ENCODE measurements at places on chromosomes 1 and 21. TPM values are rescaled to one million over a fixed set of nuclear protein-coding genes. Genes with fewer than 3 reads are reported as not detected.
A peak's percentile ranks its signal among the peaks of the same experiment; 100 is the strongest.

Gene IL22RA1
- total RNA-seq, result 0.23 TPM

Gene TEKT2
- total RNA-seq, result not detected

DNA sequence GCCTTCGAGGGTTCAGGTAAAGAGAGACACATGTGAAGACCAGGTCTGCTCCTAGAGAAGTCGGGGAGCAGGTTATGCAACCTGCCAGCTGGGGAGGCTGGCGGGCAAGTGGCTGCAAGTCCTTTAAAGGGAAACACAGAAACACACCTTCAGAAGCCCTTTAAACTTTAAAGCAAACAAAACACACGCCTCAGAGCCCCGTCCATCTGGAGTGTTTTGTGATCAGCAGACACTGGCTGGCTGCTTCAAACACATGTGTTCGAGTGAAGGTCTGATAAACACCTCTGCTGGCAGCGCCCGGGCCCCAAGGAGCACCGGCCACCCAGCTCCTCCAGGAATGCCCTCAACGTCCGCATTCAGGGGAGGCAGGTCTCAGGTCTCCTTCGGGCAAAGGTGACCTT is 15.2 kb downstream of the RIPK4 start:
- peak; percentile 33 for DNase-seq

DNA sequence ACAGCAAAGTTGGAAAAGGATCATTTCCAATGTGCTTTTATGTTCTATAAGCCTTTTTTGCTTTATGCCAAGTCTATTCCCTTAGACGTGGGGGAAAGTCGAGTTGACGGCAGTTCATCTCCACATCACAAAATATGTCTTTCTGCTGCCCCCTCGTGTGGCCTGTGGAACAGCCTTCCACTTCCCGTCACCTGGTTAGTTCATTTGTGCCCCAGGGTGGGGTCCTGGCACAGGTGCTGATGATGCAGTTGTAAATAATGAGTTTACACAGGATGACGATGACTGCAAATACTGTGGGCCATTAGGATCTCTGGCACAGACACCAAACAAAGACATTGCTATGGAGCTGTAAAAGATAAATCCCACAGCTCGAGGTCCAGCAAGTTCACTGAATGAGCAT is 10.0 kb upstream of the OTUD3 start:
- no peak for DNase-seq

DNA sequence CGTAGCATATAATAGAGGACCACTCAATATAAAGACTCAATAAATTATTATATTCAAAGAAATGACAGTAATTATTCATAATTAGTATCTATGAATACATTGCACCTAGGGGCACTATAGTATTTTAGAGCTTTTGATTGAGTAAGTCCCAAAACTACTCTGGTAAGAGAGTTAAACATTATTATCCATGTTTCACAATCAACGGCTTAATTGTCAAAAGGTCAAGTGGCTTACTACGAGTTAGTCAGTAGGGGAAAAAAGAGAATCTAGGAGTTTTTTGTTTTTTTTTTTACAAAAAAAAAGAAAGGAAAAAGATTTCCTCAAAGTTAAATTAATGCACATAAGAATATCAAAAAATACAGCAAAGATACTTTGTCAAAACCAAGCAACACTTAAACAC is 20.4 kb upstream of the LAMC1 start:
- DNase-seq, result no peak

Gene AGMAT
- total RNA-seq, result 0.18 TPM

DNA sequence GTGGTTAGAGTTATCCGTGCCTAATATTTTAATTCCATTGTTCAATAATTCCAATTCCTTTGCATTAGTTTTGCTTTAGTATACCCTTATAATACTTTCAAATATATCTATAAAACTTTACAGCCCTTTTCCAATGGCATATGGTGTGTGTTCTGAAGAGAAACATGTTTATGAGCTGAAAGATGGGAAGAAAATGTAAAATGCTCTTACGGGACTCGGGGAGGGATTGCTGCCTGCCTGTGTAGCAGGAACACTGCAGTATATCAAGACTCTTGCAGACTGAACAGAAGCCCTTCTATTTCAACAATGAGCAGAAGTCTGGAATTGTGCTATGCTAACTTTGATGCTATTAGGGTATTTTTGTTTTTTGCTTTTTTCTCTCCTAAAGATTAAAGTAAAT is 406.8 kb downstream of the PTBP2 start:
- DNase-seq, result no peak

DNA sequence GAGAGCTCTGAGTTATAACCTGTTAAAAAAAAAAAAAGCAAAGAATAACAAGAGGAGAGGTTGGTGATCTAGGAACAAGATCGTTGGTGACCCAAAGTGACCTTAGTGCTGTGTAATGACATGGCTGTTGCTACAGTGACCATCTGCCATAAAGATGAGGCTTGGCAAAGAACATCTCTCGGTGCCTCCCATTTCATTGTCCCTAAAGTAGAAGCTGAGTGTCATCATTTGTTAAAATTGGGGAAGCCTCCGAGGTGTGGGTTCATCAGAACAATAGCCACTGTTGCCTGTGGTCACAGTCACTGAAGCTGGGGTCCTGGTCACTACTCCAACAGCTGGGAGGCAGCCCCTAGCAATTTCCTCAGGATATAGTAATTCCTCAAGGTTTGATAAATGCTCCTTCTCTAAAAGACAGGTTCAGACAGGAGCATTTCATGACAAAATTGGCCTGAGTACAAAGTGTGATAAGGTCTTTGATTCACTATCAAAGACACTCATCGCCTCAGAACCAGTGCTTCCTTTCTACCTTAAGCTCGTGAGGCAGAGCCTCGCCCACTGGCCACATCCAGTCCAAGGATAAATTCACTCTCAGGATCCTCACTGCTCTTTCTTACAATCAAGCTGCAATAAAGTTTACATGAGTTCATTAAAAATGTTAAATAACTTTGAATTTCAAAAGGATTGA is 81.9 kb upstream of the RGS2 start:
- no peak for DNase-seq

GRCh38 chr21:25831300-25831960 is 96.7 kb downstream of the GABPA start:
- DNase-seq, result no peak

GRCh38 chr1:58844176-58844575 is 60.3 kb upstream of the JUN start:
- DNase-seq, result no peak

- no peak for DNase-seq
Measured at GRCh38 chr1:190212450-190212849, 265.2 kb downstream of the BRINP3 start.

DNA sequence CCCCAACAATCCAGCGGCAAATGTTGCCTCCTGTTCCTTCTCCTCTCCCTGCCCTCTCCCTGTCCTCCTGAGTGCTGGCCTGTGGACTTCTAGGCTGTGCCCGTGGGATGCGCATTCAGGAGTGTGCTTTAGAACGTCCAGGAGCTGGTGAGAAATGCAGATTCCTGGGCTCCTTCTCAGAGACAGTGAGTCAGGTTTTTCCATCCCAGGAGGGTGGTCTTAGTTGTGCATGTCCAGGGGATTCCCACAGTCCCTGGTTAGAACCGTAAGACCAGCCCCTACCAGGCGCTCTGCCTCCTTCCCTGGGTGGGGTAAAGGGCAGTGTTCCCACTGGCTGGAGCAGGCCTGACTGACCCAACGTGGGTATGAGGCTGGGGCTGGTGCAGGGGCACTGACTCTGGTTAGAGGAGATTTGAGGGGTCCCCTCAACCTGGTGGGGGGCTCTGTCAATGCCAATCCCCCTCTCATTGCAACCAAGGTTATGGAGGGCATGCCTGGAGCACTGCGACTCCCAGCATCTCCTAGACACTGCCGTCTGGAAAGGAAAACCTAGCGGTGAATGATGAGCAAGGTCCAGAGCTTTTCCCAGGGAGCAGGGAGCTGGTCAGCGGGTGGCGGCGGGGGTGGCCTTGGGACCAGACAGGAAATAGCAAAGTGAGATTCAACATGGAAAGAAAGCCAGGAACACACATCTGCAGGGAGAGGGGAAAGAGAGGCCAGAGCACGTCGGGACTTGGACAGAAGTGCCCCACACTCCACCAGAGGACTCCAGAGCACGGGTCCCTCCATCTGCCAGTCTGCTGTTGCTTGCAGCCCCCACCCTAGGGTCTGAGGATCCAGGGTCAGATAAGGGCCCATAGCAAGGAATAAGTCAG is 38.5 kb downstream of the HSPG2 start:
- DNase-seq, result peak; percentile 79

- DNase-seq, result no peak
Measured at GRCh38 chr1:16968372-16968771, 12.0 kb downstream of the MFAP2 start.

Gene RAB25
- total RNA-seq, result not detected

Gene AMY2A
- total RNA-seq, result 4.2 TPM

Gene CNIH3
- 3.4 TPM for total RNA-seq

Gene PTPN22
- total RNA-seq, result 6.7 TPM

Gene RAP1GAP
- total RNA-seq, result 0.84 TPM
